ENCODE measurements at places on chromosomes 5 and 9. TPM values are rescaled to one million over a fixed set of nuclear protein-coding genes. Genes with fewer than 3 reads are reported as not detected.

GMCL2 gene
- total RNA-seq = not detected

IRX4 gene
- total RNA-seq = not detected

TCERG1 gene
- 28.4 TPM for total RNA-seq

ENTREP1 gene
- 0.38 TPM for total RNA-seq

PCAT7 gene
- not detected for total RNA-seq

LIX1 gene
- total RNA-seq = not detected

MCTP1 gene
- 3.7 TPM for total RNA-seq

HTR1A gene
- total RNA-seq = not detected

Data from regular cardiac myocyte (primary cell).